ENCODE measurements at places on chromosomes 3 and 15. TPM values are rescaled to one million over a fixed set of nuclear protein-coding genes. Genes with fewer than 3 reads are reported as not detected.

DNA sequence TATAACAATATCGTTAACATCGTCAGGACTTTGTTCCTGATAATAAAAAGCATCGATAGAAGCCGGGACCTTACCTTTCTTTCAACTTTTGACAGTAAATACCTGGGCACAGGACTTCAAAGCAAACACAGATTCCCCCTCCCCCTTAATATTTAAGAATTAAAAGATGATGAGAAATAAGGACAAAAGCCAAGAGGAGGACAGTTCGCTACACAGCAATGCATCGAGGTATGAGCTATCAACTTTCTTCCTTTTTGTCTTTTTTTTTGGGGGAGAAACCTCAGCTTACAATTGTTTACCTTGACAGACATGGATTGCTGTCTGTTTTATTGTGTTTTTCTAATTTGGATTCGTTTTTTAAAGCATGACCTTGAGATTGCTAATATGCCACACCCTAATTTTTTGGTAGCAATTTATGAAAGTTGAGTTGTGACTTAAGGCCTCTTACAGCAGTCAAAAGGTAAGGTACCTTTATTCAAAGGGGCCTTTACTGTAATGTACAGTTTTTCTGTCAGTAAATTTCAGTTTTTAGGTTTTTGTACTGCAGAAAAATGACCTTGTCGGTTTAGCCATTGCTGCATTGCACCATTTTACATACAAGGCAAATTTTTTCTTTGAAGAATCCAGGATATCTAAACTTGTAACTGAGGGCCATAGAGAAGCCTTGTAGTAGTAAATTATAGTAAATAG, 1.1 kb downstream of the CHD2 start:
- no peak for DNase-seq

- DNase-seq, result peak; percentile 48
Measured at GRCh38 chr15:76330080-76330680, 6.4 kb upstream of the ISL2 start.

GRCh38 chr3:18888370-18888769, 259.9 kb upstream of the KCNH8 start:
- no peak for DNase-seq

- peak; percentile 13 for DNase-seq
Measured at GRCh38 chr3:149936812-149937230, 33.9 kb downstream of the PFN2 start.

- DNase-seq, result no peak
Measured at GRCh38 chr3:108863799-108864135, 41.2 kb downstream of the TRAT1 start.

GRCh38 chr15:39581242-39581792, 438 bp downstream of the THBS1 start:
- no peak for DNase-seq

DNA sequence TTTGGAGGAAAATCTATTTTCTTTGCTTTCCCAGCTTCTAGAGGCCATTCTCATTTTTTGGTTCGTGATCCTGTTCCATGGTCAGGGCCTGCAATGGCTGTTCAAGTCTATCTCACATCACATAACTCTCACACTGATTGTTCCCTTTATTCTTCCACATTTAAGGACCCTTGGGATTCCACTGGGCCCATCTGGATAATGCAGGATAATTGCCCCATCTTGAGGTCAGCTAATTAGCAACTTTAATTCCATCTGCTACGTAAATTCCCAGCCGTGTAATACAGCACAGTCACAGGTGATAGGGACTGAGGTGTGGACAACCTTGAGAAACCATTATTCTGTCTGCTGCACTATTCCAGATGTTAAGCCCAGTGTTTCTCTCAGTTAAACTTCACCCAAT, 311.6 kb upstream of the CNTN4 start:
- DNase-seq, result no peak

Gene ATP8B4
- 6.9 TPM for total RNA-seq

DNA sequence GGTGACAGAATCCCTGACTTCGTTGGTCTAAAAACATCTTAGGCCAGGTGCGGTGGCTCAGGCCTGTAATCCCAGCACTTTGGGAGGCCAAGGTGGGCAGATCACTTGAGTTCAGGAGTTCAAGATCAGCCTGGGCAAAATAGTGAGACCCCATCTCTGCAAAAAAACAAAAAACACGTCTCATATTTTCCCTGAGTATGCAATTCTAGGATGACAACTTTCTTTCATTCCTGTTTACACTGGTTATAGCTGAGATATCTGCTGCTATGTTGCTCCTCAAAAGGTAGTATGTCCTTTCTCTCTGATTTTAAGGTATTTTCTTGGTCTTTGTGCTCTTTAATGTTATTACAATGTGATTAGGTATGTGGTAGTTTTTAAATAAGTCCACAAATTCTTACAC, 39.3 kb downstream of the PTH1R start:
- no peak for DNase-seq

DNA sequence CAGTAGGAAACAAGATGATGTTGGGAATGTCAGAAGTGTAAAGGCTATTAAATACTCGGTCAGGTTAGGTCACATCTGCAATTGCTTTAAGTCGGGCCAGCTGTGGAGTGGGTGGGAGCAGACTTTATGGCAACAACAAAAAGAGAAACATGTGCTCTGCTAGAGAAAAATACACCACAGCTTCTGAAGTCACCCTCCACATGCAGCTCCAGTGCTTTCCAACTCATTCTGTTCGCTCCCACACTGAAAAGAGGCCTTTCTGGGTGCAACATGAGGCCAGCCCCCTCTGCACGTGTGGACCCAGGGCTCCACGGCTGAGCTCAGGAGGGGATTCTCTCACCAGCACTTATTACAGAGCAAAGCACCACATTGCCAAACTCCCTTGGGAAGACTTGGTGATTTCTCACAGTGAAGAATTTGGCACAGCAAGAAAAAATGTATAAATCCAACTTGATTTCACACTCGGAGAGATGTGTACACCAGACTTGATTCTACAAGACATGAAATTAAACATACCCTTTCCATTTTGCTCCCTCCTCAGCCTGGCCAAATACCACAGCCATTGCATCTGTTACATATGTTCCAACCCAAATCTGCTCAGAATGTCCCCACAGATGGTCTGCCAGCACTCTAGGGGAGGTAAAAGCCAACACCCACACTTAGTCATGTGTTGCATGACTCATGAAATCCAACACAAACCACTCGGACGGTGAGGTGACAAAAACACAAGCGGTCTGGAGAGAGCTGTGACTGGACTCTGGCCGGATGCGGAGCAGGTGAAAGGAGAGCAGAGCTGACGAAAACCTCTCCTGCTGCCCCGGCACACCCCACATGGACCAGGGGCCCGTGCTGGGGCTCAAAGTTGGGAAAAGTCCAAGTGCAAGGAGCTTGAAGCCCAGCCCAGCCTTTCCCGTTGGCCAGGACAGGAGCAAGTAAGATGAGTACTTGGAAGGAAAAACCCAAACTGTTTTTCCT, 74.6 kb downstream of the ITGB5 start:
- peak; percentile 50 for DNase-seq

DNA sequence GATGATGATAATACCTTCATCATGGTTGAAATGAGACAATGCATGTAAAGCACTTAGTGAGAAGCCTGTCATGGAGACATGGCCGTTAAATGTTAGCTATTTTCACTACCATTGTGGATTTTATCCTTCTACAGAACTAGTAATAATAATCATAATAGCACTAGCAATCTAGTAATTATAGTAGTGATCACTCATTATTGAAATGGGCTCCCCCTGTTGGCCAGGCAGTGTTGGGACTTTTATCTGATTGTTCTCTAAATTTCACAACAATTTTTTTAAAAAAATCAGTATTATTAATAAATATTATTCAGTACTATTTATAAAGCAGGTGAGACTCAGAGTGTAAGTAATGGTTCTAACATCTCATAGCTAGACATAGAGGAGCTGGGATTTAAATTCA, 396.3 kb downstream of the IL5RA start:
- no peak for DNase-seq

Data from frontal cortex (tissue), 4 donors.